ENCODE measurements at places on chromosomes 7 and 10.
A peak's percentile ranks its signal among the peaks of the same experiment; 100 is the strongest.

- no peak for DNase-seq
Measured at GRCh38 chr7:41955893-41956675, 253.2 kb upstream of the INHBA start.

- DNase-seq = peak; percentile 35
Measured at GRCh38 chr7:155000795-155001194, 2.1 kb downstream of the PAXIP1 start.

GRCh38 chr7:148442933-148443332 is 147.6 kb upstream of the C7orf33 start:
- DNase-seq = no peak

GRCh38 chr10:3169673-3170072 is 2.9 kb downstream of the PITRM1 start:
- no peak for DNase-seq

- DNase-seq = no peak
Measured at GRCh38 chr10:8596929-8597472, 542.5 kb downstream of the GATA3 start.

Measured in CD4-positive, alpha-beta T cell treated with Interleukin-17A for 1 hour (primary cell).